NCI-H524 treated with DMSO at 0.1 percent for 48 hours (cell line): ENCODE measurements at places on chromosomes 2 and 18.

GRCh38 chr2:215371915-215372897, 60.3 kb downstream of the ATIC start:
- DNase-seq: no peak

- DNase-seq: no peak
Measured at GRCh38 chr18:58242435-58242834, 198.4 kb downstream of the NEDD4L start.

DNA sequence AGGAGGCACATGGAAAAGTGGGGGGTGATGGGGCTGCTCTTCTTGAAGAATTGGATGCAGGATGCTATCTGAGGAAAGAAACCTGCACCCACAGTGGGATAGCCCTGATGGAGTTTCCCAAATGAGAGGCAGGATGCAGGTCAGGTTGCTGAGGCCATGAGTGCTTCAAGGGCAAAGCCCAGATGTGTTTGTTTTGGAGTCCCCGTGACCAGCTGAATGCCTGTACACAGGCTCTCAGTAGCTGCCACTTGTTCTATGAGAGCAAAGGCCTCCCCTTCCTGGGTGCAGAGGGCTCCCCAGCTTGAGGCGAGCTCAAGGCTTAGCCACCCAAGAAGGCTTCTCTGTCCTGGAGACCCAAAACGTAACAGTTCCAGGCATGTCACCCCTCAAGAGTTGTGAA, 192.7 kb downstream of the SEPTIN10 start:
- no peak for DNase-seq

GRCh38 chr18:26438980-26439379, 109.4 kb downstream of the KCTD1 start:
- DNase-seq: no peak

- no peak for DNase-seq
Measured at GRCh38 chr2:224887141-224887540, 155.1 kb downstream of the DOCK10 start.
